ENCODE measurements at places on chromosomes 5 and 9. TPM values are rescaled to one million over a fixed set of nuclear protein-coding genes. Genes with fewer than 3 reads are reported as not detected.

- H3K27ac ChIP-seq = no peak overlapping the region
- H3K4me3 ChIP-seq = no peak overlapping the region
- H3K27me3 ChIP-seq = no peaks in the 10 kb centered on the region
- DNase-seq = no peak
- no peaks in the 10 kb centered on the region for H3K4me1 ChIP-seq
These were observed 47.6 kb downstream of the ADAMTS6 start for GRCh38 chr5:65434122-65434521.

The C5orf58 gene
- total RNA-seq = not detected

DNA sequence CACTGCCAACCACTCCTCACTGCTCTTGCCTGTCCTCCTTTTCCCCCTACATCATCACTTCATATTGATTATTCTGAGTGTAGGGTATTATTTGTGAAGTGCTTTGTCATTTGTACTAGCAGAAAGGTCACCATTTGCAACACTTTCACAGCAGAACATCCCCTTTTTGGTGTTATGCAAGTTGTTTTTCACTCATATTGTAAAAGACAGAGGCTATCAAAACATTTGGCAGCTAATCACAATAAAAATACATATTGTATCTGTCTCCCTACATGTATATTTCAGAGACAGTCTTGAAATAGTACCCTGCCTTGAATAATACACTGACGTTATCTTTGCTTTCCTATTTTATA lies 82.3 kb downstream of the ANXA1 start:
- H3K27me3 ChIP-seq = no peaks in the 10 kb centered on the region
- H3K4me3 ChIP-seq = no peak overlapping the region
- H3K27ac ChIP-seq = no peak overlapping the region
- no peaks in the 10 kb centered on the region for H3K36me3 ChIP-seq
- H3K4me1 ChIP-seq = no peaks in the 10 kb centered on the region

- no peaks in the 10 kb centered on the region for H3K27me3 ChIP-seq
- no peak for DNase-seq
- no peak overlapping the region for H3K27ac ChIP-seq
- H3K36me3 ChIP-seq = no peaks in the 10 kb centered on the region
These were observed 352.8 kb upstream of the FAM174A start for GRCh38 chr5:100182402-100182801.

The CDO1 gene
- 4.9 TPM for total RNA-seq
